ENCODE measurements at places on chromosomes 13 and 19. TPM values are rescaled to one million over a fixed set of nuclear protein-coding genes. Genes with fewer than 3 reads are reported as not detected.

OR7C1 gene
- not detected for total RNA-seq

IGLON5 gene
- 0.44 TPM for total RNA-seq

KLHL1 gene
- total RNA-seq, result not detected

LGALS7 gene
- not detected for total RNA-seq

FREM2 gene
- total RNA-seq, result not detected

PEG3 gene
- 2.8 TPM for total RNA-seq

PLPPR3 gene
- 0.10 TPM for total RNA-seq

TMEM91 gene
- total RNA-seq, result 8.5 TPM

CALR3 gene
- total RNA-seq, result not detected

ANO8 gene
- total RNA-seq, result 3.9 TPM

LSR gene
- total RNA-seq, result 1.4 TPM

TYROBP gene
- not detected for total RNA-seq

SMIM44 gene
- not detected for total RNA-seq

PVR gene
- total RNA-seq, result 13.4 TPM

SLAIN1 gene
- not detected for total RNA-seq

LRRC63 gene
- not detected for total RNA-seq

ADAMTS10 gene
- total RNA-seq, result 7.9 TPM

ZNF544 gene
- total RNA-seq, result 33.3 TPM

DZIP1 gene
- total RNA-seq, result 47.3 TPM

CACNA1A gene
- total RNA-seq, result 0.93 TPM
